ENCODE measurements at places on chromosomes 12 and 14.

- DNase-seq = no peak
Observed at GRCh38 chr14:61489932-61490331, 168.6 kb downstream of the PRKCH start.

DNA sequence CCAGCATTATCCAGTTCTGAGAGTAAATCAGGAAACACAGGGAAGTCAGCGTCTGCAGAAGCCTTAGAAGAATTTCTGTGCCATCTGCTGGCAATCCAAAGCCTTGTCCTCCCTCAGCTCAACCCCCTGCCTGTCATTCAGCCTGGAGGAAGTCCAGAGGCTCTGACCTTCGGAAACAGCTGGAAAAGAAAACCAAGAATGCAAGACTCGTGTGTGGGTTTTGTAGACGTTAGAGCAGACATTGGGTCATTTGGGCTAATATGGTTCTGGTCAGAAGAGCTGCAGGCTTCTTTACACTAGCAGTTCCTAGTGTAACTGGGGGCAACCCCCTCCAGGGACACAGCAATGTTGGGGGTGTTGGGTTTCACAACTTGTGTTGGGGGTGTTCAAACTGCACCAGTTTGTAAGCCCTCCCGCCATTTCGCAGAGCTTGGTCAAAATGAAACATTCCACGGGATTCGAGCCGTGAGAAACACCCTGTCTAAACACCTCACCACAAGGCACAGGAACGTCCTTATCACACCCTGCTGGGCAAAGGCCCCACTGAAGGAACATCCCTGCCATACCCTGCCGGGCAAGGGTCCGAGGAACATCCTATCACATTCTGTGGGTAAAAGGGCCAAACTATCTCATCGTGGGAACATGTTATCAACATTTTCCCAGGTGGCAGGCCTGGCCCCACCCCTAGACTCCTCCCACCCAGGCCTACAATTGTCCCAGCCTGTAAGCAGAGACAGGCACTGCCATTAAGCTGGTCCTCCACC, 21.0 kb upstream of the SERPINA4 start:
- DNase-seq = no peak

GRCh38 chr12:87336814-87337336, 692.3 kb downstream of the C12orf50 start:
- DNase-seq = no peak

DNA sequence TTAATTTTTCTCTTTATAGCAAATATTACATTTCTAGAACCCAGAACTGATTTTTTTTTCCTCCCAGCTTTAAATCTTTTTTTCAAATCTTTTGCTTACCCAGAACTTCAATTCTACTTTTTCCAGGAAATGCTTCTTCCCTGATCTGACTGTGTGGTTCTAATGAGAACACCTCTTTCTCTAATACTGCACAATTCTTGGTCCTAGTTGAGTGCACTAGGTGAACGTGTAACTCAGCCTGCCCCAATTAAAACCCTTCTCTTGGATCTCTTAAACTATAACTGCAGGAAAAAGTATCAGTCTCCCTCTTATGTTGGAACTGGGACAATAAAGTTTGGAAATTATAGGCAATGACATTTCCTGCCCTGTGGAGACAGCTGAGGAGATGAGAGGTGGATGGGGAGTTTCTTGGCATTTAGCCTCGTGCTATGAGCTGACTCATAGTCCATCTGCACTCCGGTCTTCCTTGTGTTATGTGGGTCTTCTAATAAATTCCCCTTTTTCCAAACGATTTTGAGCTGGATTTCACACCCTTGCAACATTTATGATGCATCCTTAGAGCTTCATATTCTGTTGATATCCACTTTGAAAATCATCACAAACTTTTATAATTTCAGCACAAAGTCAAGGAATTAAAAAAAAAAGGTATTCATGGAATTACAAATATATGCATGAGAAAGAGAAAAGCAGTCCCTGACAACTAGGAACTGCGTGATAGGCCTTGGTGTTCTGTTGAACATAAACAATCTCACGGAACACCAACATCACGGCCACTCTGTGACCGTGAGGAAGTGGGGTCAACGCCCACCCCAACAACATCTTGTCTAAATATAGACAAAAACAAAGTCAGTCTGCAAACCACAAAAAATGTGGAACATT, 52.4 kb downstream of the BRMS1L start:
- no peak for DNase-seq

GRCh38 chr12:131355361-131356245, 355.3 kb upstream of the SFSWAP start:
- no peak for DNase-seq

DNA sequence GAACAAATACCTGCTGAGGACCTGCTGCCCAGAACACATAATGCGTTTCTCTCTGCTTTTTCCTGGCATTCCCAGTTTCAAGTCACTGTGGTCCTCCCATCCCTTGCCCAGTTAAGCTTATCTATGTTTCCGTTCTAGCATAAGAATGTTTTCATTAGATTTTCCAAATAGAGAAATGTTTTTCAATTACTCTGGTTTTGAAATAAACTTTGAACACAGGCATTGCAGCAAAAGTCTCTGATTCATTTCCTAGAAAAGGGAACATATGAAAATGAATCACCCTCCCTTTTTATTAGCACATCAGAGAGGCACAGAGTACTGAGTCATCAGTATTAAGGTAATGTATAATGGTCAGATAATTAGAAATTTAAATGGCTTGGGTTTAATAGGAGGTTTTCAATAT, 201.1 kb upstream of the TMEM260 start:
- no peak for DNase-seq

GRCh38 chr12:12376646-12377448, 20.0 kb downstream of the BORCS5 start:
- DNase-seq = no peak

- DNase-seq = no peak
Observed at GRCh38 chr12:96402061-96402460, 1.8 kb upstream of the CDK17 start.

DNA sequence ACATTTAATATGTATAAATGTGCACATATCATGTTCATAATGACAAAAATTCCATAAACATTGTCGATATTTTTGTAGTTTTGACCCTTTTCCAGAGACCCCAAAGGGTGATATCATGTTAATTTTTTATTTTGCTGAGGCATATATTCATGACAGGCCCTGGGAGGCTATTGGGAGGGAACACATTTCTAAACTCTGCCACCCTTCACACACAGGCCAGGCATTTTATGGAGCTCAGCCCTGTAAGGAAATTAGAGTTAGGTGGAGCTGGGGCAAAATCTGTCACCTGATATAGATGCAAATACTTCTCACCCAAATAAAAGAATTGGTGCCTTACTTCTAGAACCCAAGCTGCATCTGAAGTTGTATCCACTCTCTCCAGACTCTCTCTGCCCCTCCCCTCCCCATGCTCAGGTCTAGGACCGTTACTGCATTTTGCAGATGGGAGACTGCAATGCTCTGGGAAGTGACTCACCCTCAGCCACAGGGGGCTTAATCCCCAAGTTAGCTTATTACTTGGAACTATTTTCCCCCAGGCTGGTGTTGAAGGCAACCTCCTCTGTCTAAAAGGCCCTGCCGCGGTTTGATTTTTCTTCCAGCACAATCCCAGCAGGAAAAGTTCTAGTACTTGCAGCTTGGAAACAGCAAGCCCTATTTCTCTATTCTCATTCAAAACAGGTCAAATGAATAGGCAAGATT, 238.9 kb downstream of the EMP1 start:
- DNase-seq = peak; percentile 5

GRCh38 chr12:130872179-130873096, 572 bp downstream of the RAN start:
- DNase-seq = no peak

DNA sequence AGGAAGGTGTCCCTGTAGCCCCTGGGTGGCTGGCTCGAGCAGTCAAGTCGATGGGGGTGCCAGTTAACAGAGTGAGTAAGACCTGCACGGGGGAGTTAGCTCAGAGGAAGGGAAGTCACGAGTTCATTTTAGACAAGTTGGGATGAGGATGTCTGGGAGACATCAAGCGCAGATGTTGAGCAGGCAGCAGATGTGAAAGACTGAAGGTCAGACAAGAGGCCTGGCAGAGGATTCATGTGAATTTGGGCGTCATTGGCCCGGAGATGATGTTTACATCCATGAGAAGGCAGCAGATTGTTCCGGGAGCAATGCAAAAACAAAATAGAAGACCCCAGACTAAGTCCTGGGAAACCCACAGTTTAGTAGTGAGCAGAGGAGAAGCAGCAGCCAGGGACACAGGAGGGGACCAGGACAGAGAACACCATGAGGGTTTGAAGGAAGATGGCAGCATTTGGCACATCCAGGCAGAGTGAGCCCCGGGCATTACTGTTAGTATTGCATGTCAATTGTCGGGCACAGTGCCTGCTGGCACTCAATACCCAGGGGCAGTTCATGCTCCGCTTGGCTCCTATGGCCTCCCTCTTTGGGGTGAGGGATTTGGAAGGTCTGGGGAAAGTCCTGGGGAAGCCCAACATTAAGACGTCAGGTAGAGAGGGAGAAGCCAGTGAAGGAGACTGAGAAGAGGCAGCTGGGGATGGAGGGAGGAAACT, 15.1 kb downstream of the LTBP2 start:
- DNase-seq = no peak

DNA sequence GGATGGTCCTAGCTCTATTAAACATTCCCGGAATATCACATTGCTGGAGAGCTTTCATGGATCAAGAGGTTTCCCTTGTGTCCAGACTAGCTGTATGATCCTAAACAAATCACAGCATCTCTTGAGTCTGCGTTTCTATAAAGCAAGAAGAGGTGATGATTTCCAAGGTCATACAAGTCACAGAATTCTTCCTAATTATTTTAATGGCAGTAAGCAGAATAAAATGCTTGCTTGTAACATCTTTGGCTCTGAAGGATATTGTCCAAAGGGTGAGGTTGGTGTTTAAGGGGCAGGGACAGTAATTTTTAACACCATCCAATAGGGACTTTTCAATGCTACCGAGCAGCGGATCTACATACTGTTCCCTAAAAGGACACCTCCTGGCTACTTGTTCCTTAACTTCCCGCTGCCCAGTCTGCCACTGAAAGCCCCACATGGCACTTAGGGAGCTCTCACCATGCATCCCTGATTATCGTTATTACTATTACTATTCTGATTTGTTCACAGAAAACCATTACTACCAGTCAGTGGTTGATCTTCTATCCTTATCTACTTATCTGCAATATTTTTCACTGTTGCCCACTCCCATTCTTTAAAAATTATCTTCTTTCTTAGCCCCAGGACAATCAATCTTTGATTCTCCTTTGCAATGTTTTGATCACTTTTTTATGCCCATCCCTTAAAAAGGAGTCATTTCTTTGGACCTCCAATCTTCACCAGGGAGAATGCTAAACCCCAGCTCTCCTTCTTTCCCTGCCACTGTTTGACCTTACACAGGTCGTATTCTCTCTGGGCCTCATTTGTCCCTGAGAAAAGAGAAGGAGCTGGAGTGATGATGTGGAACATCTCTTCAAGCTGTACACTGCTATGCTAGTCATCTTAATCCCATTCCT, 4.0 kb upstream of the PCED1B start:
- DNase-seq = no peak

DNA sequence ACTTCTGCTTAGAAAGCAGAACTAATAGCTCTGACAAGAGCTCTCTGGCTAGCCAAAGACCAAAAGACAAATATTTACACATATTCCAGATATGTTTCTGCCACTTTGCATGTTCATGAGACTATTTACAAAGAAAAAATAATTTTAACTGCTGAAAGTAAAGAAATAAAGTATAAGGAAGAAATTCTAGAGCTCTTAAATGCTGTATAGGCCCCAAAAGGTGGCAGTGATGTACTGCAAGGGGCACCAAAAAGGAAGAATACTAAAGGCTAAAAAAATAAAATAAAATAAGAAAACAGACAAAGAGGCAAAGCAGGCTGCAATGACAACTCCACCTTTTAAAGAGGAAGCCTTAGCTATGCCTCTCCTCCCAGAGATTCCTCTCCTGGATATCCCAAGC, 23.0 kb downstream of the KLRK1 start:
- DNase-seq = no peak

DNA sequence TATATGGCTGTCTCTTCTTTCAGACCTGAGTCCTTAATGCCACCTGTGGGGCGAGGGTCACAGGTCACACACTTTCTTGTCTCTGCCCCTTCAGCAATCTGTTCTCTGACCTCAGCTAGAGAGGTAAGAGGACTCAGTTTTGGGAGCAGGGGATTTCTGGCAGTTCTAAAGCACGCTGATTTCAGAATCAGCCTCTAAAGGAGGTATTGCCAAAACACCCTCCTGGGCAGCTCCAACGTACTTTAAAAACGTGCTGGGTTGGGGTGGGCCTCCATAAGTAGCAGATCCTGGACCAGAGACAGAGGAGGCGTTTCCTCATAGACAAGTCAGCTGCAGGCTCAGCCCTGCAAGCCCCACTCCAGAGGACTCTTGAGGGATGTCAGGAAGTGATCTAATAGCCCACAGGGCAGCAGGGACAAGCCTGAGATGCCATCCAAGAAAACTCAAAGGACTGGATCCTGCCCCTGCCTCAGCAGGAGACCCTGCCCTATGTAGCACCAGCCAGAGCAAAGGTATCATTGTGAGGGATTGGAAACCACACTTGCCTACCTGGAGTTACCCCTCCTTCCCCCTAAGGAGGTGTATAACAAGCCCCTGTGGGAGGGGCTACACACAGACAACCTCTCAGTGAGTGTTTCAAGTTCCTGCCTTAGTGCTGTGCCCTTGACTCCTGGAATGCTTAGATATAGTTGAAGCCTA, 8.5 kb downstream of the CTDSP2 start:
- DNase-seq = no peak

GRCh38 chr14:77158175-77158881, 16.7 kb upstream of the ZDHHC22 start:
- DNase-seq = no peak

GRCh38 chr12:96578526-96579125, 89.2 kb downstream of the CFAP54 start:
- no peak for DNase-seq

DNA sequence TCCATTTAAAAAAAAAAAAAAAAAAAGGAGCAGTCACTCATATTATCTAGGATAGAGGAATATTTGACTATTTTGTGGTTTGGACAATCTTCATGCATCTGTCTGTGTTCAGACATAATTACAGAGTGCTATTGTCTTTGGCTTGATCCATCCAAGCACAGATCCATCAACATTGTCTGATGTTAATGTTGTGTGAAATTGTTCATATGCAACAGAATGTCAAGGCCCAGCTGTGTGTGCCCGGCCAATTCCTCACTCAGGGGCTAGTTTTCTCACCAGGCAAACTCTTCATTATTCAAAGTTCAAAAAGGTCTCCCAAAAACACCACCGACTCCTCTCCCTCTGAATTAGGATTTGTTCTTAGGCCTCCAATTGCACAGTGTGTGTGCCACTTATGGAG, 324.9 kb upstream of the TMTC1 start:
- DNase-seq = no peak

- DNase-seq = peak; percentile 75
Observed at GRCh38 chr12:56338308-56339157, at the start of gene IL23A. TSS of gene IL23A (plus strand) at chr12:56338884. CDS start at chr12:56339045, 161 bp downstream.

DNA sequence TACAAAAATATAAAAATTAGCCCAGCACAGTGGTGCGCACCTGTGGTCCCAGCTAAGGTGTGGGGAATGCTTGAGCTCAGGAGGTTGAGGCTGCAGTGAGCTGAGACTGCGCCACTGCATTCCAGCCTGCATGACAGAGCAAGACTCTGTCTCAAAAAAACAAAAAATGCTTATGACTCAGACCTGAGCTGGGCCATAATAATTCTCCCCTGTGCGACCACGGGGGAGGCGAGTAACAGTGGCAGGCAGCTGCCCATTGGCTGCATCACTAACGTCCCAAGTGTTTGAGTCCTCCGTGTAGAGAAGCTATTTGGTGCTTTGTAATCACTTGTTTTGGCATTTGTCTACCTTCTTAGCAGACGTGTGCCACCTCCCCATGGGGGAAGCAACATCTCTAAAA, 24.9 kb downstream of the PSMC1 start:
- no peak for DNase-seq

Measured in iPS DF 19.7 (cell line).